ENCODE measurements at places on chromosomes 6 and 20. TPM values are rescaled to one million over a fixed set of nuclear protein-coding genes. Genes with fewer than 3 reads are reported as not detected.
A peak's percentile ranks its signal among the peaks of the same experiment; 100 is the strongest.

SIRPB2 gene
- total RNA-seq, result 3.5 TPM

TULP1 gene
- total RNA-seq, result not detected

PDE10A gene
- 9.3 TPM for total RNA-seq

AFG1L gene
- total RNA-seq, result 12.4 TPM

PGC gene
- total RNA-seq, result not detected

DNA sequence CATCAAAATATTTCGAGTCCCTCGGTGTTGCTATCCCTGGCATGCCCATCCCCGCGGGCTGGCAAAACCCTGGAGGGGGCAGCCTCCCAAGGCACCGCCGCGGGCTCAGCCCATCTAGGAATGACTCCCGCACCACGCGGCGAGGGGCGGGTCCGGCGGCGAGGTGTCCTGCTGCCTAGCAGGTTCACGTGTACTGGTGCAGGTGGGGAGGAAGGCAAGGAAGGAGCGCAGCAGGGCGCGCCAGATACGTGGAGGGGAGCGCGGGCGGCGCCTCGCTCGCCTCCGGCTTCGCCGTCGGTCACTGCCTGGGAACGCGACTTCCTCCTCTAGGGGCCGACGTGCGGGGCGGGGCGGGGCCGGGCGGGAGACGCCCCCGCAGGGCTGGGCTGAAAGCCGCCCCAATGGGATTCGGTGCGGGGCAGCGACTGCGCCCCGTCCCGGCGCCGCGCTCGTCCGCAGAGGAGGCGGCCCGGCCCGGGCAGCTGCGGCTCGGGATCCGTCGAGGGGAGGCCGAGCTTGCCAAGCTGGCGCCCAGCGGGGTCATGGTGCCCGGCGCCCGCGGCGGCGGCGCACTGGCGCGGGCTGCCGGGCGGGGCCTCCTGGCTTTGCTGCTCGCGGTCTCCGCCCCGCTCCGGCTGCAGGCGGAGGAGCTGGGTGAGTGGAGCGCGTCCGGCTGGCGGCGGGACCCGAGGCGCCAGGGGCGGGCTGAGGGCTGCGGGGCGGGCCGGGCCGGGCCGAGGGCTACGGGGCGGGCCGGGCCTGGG lies at the start of gene DCBLD1:
TSS of gene DCBLD1 (plus strand) at position 435 of the 764 bp plus-strand sequence. CDS start at position 543, 108 bp downstream.
- peak; percentile 88 for DNase-seq

- no peak for DNase-seq
Measured at GRCh38 chr20:58661598-58662473, 10.8 kb downstream of the STX16 start.

GRCh38 chr6:40352006-40352405 lies 235.2 kb downstream of the LRFN2 start:
- no peak for DNase-seq

DNA sequence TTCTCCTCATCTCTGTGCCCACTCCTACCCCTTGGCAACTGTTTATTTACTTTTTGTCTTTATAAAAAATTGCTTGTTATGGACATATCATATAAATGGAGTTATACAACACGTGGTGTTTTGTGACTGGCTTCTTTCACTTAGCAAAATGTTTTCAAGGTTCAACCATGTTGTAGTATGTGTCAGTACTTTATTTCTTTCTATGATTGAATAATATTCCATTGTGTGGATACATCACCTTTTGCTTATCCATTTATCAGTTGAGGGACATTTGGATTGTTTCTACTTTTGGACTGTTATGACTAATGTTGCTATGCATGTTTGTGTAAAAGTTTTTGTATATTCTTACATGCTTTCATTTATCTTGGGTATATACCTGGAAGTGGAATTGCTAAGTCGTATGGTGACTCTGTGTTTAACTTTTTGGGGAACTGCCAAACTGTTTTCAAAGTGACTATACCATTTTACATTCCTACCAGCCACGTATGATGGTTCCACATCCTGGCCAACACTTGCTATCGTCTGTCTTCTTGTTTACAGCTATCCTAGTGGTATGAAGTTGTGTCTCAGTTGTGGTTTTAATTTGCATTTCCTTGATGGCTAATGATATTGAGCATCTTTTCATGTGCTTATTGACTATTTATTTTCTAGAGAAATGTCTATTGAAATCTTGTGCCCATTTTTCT lies 84.4 kb downstream of the SLX4IP start:
- DNase-seq, result no peak

- no peak for DNase-seq
Measured at GRCh38 chr6:100228437-100228833, 234.4 kb upstream of the MCHR2 start.

DNA sequence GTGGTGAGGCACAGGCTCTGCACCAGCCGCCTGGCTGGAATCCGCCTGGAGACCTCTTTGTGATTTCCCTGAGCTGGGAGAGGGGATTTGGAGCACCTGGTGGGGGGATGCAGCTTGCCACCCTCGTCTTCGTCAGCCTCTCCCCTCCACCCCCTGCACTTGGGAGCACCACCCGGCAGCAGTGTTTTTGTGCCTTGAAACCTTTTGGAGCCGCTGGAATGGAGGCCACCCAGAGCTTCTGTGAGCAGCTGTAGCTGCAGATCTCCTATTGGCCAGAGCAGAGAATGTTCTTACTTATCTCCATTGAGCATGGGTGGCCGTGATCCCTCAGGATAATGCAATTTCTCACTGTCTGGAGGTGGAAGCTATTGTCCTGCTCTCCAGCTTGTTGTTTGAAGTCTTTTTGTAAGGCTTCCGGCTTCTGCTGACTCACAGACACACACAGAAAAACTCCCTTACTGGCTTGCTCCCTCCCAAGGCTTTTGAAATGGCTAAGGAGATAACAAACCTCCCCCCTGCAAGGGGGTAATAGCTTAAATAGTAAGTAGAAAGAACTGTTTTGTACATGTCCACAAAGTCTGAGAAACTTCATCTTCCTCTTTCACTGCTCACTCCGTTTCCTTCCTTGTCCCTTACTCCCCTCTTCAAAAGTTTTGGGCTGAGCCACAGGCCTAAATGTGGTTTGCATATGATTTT lies 271.2 kb downstream of the PRL start:
- DNase-seq, result no peak

- DNase-seq, result no peak
Measured at GRCh38 chr6:28978959-28979561, 26.1 kb downstream of the ZNF311 start.

DNA sequence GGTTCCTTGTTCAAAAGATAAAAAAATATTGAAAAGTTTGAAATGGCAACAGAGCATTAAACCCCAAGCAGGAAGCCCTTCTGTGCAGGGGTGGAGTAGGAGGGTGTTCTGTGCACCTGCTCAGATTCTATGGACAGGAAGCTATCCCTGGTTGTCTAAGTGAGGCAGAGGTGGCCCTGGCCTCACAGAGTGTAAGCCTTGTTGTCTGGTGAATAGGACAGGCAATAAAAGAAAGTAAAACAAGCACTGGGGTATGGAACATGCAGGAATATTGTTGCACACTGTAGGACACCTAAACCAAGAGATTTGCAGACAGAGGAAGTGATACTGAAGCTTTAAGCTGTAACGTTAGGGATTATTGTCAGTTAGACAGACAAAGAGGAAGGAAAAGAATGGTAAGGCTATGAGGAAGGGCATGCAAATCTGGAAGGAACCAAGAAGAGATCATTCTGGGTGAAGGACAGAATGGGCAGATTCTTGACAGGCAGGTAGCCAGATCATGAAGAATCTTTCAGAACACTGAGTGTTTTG lies 66.8 kb downstream of the TBC1D7 start:
- no peak for DNase-seq

GRCh38 chr6:108764580-108764950 lies 83.7 kb upstream of the ARMC2 start:
- no peak for DNase-seq

- no peak for DNase-seq
Measured at GRCh38 chr20:2298701-2299100, 2.9 kb downstream of the TGM3 start.

DNA sequence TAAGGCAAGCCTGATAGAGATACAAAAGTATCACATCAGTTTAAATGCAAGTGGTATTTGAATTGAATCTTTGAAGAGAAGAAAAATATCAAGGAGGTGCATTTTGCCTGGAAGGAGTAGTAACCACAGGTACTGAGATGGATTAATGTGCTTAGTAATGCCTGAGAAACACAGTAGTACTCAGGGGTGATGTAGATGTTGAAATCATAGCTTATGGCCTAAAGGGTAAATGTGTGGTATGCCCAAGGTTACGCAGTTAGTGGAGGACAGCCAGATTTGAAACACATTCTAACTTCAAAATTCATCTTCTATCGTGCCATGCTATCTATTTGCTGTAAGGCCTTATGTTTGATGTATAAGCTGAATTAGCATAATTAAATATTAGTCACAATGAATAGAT lies 55.9 kb downstream of the STXBP5 start:
- no peak for DNase-seq

- DNase-seq, result no peak
Measured at GRCh38 chr6:113125626-113126025, 731.5 kb upstream of the MARCKS start.

DNA sequence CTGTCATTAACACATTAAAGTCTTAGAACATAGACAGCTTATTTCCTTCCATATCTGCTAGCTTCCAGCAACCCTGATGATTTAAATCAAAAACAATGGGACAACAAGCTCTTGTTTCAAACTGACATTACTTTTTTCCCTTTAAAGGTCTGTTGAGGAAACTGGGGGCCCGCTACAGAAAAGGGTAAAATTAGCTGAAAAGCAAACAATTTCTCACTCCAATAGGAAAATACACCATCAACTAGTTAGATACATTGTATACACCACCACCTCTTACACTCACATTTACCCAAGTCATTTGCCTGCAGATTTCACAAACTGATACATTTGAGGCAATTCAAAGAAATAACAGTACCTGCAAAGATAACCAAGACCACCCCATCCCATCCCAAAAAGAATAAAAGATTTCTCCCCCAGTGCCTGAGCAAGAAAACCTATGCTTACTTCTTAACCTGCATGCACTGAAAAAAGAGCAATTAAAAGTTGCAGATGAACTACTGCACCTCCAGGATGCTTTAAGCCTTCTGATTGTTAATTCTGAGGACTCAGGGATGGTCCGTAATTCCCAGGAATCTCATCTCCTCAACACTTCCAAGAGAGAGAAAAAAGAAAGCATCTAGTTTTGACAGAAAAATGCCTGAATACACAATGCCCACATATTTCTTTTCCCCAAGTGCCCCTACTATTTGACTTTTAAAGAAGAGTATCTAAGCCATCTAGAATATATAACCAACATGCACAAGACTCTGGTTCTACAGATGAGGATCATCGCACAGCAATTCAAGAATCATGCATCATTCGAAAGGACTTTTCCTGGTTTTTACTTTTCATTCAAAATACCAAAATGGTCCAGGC lies 5.6 kb downstream of the ZMYND8 start:
- no peak for DNase-seq

DNA sequence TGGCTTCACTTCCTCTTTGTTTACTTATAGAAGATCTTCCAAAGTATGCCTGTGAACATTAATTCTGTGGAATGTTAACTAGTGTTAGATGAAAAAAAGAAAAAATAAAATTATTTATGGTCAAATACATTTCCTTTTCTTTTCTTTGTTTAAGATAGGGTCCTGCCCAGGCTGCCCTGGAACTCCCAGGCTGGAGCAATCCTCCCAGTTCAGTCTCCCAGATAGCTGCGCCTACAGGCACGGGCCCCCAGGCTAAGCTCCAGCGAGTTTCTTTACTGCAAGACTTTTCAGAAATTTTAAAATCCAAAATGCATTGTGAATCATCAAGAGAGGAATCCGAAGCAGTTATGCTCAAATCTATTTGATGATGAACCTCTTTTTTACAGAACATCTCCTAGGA lies 39.3 kb upstream of the IL20RA start:
- no peak for DNase-seq

DNA sequence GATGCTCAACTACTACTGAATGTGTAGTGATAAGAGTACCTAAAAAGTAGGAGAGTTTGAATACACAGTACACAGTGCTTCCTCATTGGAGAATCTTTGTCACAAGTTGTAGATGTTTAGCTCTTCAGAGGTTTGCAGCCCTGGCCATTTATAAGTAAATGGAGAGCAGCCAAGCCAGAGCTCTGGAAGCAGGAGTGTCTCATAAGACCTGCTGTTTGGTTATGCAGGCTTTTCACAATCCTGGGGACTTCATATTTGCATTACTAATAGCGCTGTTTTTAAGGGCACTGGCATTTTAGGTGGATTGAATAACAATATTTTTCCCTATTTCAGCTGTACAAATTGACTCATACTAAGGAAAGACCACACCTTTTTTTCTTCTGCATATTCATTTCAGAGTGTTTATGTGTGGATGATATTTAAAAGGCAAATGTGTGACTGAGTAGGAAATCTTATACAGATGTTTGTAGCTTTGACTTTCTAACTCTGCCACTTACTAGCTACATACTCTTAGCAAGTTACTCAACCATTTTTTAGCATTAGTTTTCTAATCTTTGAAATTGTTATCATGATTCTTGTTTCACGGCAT lies 730.5 kb upstream of the MAP3K7 start:
- DNase-seq, result no peak

DNA sequence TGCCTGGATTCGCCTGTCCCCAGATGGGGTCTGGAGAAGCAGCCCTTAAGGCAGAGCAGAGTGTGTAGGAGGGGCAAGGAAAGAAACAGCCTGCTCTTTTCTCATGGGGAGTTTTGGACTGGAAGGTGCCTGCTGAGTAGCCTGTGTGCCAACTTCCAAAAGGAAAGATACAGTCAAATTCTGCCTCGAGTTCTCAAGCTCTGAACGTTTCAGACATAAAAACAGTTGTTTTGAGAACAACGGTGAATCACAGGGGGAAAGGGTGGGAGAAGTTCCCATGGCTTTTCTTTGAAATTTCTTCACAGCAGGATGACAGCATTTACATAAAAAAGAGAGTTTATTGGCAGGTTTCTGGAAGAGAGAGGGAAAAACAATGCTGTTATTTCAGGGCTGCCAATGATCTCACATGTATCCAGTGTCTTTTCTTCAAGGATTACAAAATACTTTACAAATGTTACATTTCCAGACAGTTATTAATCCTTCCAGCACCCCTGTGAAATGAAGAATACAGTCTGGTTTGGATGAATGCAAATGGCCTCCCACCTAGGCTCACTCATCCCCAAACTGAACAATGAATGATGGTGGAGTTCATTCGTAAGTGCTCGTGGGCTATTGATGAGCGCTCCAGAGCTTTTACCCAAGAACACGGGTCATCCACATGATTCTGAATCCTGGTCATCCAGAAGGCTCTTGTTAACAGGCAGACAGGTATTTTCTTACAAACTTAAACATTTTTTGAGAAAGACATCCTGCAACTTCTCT lies 33.8 kb upstream of the ECI2 start:
- no peak for DNase-seq

GRCh38 chr20:48933017-48933766 lies 11.7 kb downstream of the ARFGEF2 start:
- no peak for DNase-seq

GRCh38 chr20:33499355-33499754 lies 9.5 kb downstream of the CBFA2T2 start:
- DNase-seq, result no peak

DNA sequence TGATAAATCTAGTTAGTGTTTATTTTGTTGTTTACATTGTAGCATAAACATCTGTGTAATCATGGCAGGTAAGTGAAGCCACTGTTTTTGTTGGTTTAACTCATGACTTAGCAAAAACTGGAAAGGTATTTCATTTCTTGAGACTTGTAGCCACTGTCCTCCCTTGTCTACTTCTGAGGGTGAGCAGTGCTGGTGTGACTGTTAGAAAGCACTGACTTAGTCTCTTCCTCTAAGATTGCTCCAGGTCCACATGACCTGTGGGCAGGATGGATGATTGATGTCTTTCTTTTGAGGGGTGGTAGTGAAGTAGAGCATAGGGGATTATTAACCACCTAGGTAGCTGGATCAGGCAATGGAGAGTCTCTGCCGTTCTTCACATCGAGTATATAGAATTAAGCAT lies 203.8 kb downstream of the ARID1B start:
- DNase-seq, result no peak

GRCh38 chr6:157642736-157643135 lies 180.3 kb upstream of the SNX9 start:
- DNase-seq, result no peak

Data from left ventricle myocardium superior (tissue), 1 donor.